ENCODE measurements at places on chromosomes 7 and 10.

GRCh38 chr7:141417506-141417905 is 133.7 kb upstream of the AGK start:
- no peak for DNase-seq

DNA sequence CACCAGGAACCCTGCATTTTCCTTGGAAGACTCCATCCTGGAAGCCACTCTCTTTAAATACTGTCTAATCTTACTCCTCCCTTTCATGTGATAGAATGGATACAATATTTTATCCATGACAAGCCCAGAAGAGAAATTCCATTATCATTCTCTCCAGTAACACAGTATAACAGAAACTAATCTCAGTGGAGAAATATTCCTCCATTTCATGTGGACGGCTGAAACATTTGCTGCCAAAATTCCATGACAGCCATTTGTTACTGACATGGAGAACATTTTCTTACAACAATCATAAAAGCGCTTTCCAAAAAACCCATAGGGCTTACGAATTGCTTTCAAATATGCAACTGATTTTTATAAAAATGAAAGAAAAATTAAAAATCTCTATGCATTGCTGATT is 392.8 kb upstream of the KLF6 start:
- DNase-seq: no peak

DNA sequence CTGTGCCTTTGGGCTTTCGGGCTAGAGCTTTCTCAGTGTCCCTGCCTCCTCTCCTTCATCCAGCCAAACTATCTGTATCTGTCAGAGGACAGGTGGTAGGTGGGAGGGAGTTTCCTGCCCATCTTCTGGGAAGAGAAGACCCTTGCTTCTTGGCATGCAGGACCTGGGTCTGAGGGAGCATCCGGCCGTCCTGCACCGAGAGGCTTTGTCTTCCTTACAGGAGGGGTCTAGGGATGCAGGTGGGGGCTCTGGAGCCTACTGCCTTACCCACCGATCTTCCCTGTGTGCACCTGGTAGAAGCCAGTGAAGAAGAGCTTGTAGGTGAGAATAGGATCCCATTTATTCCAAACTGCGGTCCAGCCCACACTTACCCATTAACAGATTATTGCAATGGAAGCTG is 5.8 kb upstream of the KLF6 start:
- DNase-seq: no peak

DNA sequence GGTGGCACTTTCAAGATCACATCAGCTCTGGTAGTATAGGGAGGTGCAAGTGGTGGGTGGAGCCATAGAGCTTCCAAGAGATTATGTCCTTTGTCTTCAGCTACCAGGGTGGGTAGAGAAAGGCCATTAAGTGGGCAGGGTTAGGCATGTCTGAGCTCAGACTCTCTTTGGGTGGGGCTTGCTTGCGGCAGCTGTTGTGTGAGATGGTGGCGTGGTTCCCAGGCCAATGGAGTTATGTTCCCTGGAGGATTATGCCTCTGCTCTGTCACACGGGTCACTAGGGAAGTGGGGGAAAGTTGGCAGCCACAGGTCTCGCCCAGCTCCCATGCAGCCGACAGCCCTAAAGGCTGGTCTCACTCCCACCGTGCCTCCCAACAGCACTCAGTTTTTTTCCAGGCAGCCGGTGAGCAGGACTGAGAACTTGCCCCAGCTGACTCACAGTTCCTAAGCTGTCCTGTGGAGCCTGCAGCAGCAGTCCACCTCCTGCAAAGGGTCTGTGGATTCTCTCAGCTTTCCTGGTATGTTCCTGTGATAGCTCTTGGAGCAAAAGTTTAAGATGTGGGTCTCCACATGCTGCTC is 459.0 kb downstream of the SH2D4B start:
- DNase-seq: no peak

GRCh38 chr7:87148332-87148955 is 3.8 kb upstream of the DMTF1 start:
- DNase-seq: no peak

DNA sequence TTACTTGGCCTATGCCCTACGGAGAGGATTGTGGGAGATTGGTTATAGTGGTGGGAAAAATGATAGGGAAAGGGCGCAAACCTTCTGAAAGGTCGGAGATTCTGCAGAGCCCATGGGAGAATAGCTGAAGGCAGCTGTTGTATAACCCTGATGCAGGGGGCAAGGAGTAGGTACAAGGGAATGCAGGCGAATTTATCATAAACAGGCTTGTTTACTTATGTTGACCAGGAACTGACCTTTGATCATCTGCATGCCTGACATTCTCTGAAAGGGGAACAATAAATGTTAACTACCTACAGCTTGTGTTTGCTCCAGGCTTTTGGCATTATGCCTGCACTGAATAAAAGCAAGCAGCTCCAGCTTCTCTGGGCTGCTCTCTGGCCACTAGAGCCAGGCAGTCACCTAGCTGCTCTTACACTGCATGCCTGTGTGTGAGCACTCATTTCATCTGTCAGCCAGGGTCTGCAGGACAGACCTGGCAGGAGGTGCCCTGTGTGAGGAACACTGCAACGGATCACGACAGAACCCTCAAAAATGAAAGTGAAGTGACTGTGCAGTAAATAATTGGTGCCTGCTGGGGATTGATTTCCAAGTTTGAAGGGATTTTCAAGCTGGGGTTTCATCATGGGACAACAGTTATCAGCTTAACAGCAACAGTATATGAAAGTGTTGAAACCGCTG is 31.1 kb upstream of the ABCA13 start:
- DNase-seq: no peak

DNA sequence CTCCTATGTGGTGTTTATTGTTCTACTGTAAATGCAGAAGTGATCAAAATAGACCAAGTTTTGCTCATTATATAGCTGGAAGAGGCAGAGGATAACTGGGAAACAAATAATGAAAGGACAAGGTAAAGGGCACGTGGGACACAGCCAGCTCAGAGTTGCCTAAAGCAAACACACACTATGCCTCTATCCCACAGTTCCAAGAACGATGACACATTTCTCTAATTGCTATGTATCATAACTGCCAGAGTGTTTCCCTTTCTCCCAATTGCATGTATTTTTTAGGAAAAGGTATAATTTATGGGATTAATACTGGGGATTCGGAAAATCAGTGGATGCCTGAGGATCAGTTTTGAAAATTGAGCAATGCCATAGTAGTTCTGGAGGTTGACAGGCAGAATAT is 49.0 kb downstream of the CCDC71L start:
- no peak for DNase-seq

GRCh38 chr7:13057462-13058200 is 370.2 kb downstream of the ARL4A start:
- no peak for DNase-seq

DNA sequence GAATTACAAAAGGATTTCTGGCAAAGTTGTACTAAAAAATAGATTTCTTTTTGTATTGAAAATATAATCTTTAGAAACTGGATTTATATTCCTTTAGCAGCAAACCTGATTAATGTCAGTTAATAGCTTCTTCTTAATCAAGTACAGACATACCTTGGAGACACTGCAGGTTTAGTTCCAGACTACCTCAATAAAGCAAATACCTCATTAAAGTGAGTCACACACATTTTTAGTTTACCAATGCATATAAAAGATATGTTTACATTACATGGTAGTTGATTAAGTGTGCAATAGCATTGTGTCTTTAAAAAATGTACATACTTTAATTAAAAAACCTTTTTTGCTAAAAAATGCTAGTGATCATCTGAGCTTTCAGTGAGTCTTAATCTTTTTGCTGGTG is 215.0 kb downstream of the BICC1 start:
- no peak for DNase-seq

DNA sequence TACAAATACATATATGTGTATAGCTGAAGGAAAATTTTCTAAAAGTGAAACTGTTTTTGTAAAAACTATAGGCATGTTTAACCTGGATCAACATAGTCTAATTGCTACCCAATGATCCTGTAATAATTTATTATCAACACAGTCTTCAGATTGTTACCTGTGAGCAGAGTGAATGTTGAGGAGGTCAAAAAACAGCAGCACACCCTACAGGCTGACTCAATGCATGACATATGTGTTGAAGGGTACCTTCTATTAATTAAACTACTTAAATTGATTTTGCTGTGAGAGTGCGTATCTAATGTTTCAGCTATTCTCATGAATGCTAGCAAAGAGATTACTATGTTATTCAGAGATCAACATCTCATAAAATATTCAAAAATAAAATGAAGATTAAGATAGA is 411.4 kb downstream of the TNS3 start:
- DNase-seq: no peak

DNA sequence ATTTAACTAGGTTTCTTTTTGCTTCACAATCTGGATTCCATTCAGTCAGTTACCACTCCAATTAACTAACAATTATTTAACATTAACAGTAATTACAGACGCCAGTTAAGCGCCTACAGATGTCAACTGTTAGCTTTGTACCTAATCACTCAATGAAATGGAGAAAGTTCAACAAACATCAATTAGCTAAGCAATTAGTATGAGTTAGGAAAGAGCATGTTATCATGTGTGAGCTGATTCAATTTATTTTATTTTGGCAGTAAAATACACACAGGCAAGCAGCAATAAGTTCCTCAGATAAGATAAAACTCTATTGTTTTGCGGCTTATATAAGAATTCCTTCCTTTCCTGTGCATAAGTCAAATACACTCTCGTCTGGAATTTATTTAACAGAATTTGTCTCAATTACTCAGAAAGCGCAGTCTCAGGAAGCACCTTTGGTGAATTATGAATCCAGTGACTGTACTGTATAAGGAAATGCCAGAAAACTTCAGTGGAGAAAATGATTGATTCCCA is 427.1 kb upstream of the GALNT17 start:
- DNase-seq: no peak

DNA sequence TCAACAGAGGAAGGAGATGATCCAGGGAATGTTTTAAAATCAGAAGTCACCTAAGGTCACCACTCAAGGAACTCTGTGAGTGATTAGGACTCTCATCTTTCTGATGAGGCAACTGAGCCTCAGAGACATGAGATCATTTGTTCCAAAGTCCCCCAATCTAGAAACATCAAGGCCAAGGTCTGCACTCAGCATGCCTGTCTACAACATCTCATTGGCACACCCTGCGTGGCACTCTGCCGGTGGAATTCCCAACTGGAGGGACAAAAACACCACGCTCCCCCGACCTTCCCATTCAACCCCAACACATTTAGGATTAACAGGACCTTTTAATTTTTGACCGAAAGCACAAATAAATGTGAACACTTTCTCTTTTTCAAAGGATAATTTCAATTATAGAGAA is 31.4 kb downstream of the CPXM2 start:
- DNase-seq: no peak

DNA sequence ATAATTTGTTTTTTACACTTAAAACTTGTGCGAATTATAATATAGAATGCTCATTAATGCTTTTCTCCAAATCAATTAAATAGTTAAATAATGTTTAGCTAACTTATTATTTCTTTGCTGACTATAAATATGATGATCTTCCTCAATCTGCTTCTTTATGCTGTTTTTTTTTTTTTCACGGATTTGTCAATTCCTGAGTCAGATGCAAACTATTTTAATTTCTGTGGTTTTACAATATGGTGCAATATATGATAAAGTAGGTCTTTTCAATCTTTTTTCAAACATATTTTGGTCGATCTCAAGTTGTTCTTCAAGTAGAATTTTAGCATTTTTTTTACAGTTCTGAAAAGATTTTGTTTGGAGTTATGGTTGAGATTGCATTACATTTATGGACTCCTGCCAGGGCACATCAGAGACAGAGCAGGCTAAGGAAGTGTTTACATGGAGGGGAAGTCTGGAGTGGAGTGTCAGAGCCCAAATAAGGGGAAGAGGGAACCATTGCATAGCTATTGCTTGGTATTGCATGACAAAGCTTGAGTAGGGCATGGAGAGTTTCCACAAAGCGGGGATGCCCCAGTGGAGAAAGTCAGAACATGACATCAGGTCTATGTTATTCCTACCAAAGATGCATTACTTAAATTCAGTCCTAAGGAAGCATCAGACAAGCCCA is 204.4 kb downstream of the OTUD1 start:
- no peak for DNase-seq

GRCh38 chr7:111266613-111267012 is 175.7 kb downstream of the LRRN3 start:
- DNase-seq: peak; percentile 70

DNA sequence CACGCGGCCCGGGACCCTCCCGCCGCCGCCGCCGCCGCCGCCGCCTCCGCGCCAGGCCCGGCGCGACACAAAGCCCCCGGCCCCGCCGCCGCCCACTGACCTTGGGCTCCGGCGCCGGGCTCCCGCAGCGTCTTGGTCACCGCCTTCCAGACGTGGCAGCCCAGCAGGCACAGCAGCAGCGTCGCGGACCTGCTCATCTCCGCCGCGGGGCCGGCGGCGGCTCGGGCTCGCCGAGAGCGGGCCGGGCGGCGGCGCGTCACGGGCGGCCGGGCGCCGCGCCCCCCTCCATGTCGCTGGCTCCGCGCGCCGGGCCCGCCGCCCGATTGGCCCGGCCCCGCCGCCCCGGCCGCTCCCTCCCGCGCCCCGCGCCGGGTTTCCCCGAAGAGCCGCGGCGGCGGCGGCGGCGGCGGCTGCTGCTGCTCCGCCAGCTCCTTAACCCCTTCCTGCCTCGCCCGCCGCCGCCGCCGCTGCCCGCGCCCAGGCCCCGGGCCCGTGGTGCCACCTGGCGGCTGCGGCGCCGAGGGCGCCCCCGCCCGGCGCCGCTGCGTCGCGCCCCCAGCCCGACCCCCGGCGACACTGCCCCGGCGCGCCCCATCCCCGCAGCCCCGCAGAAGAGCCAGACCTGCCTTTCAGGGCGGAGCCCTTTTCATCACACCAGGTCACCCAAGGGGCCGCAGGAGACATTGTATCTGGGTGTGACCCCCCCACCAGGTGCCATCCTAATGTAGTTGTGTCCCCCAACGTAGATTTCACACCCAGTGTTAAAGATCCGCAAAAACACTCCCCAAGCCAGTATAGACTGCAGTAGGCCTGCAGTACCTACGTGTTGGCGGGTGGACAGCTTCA is at the start of gene FAM171A1:
FAM171A1 (minus strand) TSS at position 434 of the 846 bp plus-strand sequence; CDS start at position 197, 237 bp downstream.
- no peak for DNase-seq

DNA sequence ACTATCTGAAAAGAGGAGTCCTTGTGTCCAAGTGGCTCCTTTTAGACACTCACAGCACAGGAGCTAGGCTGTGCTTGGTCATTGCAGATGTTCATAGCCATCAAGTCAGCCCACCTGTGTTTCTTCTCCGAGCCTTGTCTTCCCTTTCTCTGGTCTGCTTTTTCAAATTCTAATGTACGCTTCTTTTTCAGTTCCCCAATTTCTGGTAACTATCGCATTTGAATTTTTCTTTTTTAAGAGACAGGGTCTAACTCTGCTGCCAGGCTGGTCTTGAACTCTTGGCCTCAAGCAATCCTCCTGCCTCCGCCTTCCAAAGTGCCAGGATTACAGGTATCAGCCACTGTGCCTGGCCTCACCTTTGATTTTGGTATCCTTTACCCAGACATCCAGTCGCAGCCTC is 18.9 kb downstream of the APBB1IP start:
- no peak for DNase-seq

GRCh38 chr10:69739634-69740033 is 62.1 kb upstream of the COL13A1 start:
- DNase-seq: no peak

DNA sequence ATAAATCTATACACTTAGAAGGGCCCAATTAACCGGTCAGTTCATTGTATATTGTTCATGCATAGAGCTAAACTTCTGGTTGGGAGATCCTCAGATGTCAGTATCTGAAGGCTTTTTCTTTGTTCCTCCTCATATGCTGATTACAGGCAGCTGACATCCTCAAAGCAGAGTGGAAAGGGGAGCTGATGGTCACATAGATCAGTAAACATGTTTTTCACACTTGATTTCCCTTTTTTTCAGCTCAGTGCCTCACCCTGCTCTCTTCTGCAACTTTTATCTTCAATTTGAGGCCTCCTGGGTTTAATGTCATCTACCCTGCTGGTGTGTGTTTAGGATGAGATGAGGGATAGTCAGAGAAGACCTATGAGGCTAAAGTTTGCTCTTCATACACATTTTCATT is 297.9 kb upstream of the FZD1 start:
- no peak for DNase-seq
